ENCODE measurements at places on chromosomes 3 and 15. TPM values are rescaled to one million over a fixed set of nuclear protein-coding genes. Genes with fewer than 3 reads are reported as not detected.

DNA sequence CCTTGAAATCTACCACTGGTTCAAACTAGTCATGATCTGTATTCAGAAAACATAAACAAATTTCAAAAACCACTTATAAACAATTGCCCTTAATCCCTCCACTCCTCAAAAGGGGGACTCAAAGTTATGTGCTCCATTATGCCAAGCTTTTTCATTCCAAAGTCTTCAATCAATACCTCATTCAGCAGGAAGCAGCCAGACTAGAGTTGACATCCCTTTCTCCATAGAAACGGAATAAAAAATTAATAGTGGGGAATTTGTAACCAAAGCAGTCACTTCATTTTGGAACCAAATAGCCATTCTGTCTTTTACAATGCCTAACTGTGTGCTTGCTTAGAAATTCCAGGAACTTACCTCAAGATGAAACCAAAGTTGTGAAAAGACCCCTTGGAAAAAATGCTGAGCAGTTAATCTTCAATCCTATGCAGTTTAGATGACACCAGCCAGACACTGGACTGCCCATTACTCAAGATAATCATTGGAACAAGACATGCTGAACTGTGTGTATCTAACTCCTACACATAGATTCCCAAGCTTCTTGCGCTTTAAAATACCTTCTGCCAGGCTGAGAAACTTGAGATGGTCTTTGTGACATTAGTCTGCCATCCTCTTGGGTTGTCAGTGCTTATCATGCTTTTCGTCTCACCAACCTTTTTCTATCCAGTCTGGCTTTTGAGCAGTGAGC lies 406.2 kb downstream of the PLOD2 start:
- no peak for DNase-seq

DNA sequence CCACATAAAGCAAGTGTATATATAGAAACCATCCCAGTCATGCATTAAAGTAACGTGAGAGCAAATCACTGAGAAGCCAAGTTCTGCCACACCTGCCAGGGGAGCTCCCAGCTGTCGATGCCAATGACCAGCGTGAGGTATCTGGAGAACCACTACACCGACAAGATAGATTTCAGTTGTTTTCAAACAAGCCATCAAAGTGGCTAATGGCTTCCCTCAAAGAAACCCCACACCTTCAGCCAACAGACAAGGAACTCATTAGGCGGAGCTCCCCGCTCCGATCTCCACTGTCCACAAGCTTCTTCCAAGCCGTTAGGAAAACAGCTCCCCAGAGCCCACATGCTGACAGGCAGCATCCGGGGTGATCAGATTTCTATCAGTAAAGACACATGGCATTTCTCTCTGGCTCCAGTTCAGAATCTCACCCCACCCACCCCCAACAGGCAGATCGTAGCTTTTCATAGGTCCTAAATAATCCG lies 54.2 kb upstream of the SPATA12 start:
- no peak for DNase-seq

- peak; percentile 80 for DNase-seq
Observed at GRCh38 chr3:124034016-124034843, 42.3 kb upstream of the ROPN1 start.

GRCh38 chr3:137259089-137259488 lies 301.3 kb downstream of the IL20RB start:
- no peak for DNase-seq

DNA sequence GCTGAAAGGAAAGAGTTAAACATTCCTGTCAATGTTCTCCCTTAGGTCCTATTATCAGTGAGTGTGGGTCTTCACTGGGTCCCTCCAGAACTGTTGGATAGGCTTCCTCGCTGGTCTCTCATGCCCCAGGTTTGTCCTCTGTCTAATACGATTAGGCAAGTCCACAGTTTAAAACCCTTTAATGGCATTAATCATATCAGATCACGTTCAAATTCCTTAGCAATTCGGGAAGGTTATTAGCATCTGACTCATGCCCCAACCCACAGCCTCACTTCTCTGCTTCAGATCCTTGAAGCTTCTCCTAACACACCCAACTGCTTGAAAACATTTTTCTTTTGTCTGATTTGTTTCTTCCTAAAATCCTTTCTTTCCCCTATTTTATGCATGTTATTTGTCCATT lies 224.3 kb upstream of the ATP10A start:
- DNase-seq: no peak

GRCh38 chr3:189646853-189647542 lies 15.8 kb downstream of the TP63 start:
- DNase-seq: no peak

DNA sequence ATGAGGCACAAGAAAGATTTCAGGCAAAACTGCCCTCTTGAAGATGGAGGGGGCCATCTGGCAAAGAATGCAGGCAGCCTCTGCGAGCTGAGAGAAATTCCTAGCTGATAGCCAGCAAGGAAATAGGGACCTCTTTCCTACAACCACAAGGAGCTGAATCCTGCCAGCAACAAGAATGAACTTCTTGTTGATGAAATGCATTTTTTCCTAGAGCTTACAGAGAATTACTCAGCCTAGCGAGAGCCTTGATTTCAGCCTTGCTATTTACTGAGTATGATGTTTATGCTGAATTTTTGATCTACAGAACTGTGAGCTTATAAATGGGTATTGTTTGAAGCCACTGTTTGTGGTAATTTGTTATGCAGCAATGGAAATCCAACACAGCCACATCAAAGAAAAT lies 148.5 kb upstream of the NAALADL2 start:
- no peak for DNase-seq

GRCh38 chr3:166582236-166582635 lies 745.0 kb upstream of the BCHE start:
- no peak for DNase-seq

DNA sequence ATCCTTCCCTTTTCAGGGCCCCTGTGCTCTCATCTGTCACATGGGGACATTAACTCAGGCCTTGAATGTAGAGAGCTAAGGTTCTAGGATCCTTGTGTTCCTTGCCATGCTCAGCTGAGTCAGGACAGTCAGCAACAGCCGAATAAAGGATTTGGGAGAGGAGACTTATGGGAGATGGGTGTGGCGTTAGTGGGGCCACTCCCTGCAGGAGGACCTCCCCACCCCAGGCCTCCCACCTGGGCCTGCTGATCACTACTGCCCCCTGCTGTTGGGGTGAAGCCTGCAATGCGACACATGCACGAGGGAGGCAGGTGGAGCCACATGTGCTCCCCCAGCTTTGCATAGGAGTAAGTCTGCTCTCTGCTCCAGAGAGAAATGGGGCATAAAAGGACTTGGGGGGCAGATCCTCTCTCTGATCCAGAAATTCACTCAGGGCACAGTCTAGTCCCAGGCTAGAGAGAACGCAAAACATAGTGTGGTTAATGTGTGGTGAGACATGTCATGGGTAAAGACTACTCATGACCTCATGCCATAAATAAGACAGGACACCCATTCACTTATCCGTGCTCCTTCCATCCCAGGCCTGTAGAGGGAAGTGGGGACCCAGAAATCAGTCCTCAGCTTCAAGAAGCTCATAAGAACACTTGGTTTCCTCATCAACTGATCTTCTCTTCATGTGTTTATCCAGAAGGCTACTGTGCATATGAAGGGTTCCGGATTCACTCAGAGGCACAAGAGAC lies 19.4 kb downstream of the RBP1 start:
- DNase-seq: no peak

DNA sequence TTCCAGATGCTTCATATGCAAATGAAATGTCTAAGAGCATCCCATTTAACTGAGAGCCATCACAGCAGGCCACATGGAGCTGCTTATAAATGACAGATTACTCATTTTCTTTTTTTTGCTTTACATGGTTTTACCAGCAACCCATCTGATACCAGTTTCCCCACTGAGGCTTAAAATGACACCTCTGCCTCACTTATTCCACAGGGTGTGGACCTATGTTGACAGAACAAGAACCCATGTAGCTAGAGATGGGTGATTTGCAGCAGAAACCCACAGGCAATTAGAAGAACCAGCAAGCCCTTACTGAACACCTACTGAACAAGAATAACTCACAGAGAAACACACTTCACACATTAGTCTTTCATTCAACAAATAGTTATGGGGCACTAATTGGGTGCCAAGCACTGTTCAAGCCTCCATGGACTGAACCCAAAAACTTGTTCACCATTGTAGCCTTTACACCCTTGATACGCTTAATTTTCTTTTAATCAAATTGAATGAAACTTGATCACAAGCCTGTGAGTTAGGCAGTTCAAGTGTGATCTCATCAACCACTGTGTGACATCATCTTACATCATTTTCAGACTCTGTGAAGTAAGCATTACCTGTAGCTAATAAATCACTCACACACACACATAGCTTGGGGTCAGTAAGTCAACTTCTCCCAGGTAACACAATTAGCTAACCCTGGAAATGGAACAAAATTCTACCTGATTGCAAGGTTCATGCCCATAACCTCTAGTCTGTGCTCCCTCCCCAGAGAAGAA lies 45.4 kb downstream of the MAGI1 start:
- DNase-seq: no peak

DNA sequence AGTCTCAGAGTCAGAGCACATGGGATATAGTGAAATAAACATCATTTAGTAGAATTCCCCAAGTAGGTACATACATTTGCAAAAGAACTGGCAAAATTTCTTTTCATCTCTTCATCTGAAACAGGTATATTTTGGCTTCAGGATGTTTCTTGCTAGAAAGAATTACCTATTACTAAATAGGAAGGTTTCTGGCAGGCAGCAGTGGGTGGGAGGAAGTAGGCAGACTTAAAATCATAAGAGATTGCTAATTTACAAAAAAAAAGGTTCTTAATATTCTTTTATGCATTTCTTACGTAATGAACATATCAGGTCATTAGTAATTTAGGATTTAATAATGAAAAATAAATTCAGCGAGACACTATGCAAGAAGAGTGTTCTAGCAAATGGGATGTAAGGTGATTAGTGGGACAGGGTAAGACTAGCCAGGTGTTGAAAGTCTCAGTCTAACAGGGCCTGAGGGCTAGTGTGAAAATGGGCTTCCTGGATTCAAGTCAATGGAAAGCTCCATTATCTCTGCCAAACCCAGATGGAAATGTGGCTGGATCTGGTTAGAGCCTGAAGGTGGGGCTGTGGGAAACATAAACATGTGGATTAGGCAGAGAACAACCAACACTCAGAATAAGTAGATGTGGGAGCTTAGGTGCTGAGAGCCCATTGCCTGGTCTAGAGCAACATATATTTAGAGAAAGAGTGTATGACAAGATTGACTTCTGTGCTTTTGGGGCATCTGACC lies 127.4 kb upstream of the FEZF2 start:
- DNase-seq: no peak

- DNase-seq: no peak
Observed at GRCh38 chr3:187540847-187541246, 129.3 kb downstream of the SST start.

DNA sequence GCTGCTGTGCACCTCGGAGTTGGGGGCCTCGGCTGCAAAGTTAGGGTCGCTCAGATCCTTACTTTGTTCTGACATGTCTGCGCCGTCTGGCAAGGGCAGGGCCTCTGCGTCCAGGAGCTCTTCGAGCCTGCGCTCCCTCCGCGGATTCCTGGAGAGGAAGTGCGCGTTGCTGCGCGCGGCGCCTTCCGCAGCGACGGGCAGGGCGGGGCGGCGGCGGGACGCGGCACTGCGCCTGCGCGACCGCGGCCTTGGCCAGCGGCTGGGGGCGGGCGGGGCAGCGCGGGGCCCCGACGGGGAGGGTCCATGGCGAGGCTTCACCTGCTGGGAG lies at the start of gene NDN:
NDN (minus strand) TSS at position 163 of the 328 bp plus-strand sequence; CDS start at position 75, 88 bp downstream.
- DNase-seq: peak; percentile 53

GRCh38 chr3:133568294-133569014 lies 5.0 kb upstream of the CDV3 start:
- DNase-seq: no peak

DNA sequence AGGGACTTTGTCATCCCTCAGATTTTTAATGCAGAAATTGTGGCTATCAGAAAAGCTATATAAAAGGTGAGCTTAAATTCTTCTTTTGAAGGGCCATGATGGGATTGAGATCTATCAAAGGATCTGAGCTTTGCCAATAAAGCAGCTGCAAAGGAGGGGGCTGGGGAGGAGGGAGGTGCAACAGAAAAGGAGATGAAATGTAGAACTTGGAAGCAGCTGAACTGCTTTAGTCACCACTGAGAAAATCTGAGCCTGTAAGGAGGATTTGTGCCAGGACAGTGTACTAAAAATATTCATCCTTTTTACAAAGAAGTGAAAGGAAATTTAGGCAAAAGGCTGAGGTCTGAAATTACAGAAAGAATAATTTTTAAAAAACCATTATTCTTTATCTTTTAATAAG lies 10.4 kb downstream of the TSPAN3 start:
- DNase-seq: no peak

- no peak for DNase-seq
Observed at GRCh38 chr3:45537970-45538640, 56.4 kb upstream of the LIMD1 start.

- DNase-seq: no peak
Observed at GRCh38 chr3:81761904-81762580, 597 bp upstream of the GBE1 start.

- DNase-seq: no peak
Observed at GRCh38 chr15:85415783-85416182, 35.4 kb downstream of the AKAP13 start.

GRCh38 chr3:71903112-71903495 lies 118.2 kb upstream of the PROK2 start:
- DNase-seq: peak; percentile 69

The SYNPR gene
- total RNA-seq: not detected

The ZNF717 gene
- total RNA-seq: 17.2 TPM

The CYP11A1 gene
- 1.3 TPM for total RNA-seq

The GOLGA8S gene
- total RNA-seq: 0.52 TPM

The ZPLD1 gene
- 0.84 TPM for total RNA-seq

The TRNT1 gene
- 30.0 TPM for total RNA-seq

The CHRFAM7A gene
- 11.9 TPM for total RNA-seq

The GOLGA8J gene
- not detected for total RNA-seq

The REC114 gene
- total RNA-seq: not detected

The SCN5A gene
- 0.45 TPM for total RNA-seq

The P2RY1 gene
- total RNA-seq: 3.5 TPM
